Stimulated activated CD8-positive, alpha-beta memory T cell treated with anti-CD3 and anti-CD28 coated beads, Interleukin-15, amount 100 ng/mL, for 1 hour (primary cell): ENCODE measurements at places on chromosomes 3 and 15.

DNA sequence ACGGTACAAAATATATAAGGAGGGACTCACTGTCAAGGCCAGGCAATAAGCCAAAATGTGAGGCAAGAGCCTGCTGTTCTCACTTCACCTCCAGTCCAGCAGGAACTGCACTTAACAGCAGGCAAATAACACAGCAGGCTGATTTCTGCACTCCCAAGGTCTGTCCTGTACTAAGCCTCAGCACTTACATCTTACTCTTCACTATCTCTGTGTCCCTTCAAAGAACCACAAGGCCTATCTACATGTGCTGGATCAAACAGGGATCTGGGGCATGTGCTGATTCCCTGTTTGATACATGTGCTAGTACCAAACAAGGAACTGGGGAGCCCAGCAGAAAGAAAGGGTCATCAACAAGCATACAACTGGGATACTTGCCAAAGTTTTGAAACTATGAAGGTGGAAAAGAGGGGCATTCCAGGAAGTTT lies 22.2 kb downstream of the UACA start:
- no peak for DNase-seq

DNA sequence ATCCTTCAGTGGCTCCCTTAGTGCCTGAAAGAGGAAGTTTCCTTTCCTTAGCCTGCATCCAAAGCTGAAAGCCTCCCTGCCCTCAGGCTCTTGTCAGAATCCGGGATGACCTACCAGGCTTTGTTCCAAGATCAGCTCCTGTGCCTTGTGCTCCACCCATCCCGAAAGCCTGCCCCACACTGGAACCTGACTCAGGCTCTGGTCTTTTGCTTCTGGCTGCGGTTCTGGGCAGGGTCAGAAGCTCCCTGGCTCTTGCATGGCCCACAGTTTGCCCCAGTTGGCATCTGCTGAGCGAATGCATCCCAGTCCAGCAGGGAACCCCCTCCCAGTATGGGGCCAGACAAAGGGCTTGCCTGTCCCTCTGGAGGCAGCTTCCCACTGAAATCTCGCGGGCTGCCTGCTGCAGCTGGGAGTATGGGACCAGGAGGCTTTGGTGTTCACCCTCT lies 25.9 kb upstream of the KIF23 start:
- no peak for DNase-seq

- DNase-seq: no peak
Measured at GRCh38 chr15:38455092-38455491, 1.2 kb downstream of the FAM98B start.

GRCh38 chr3:139533781-139534454 lies 5.6 kb downstream of the RBP1 start:
- no peak for DNase-seq

DNA sequence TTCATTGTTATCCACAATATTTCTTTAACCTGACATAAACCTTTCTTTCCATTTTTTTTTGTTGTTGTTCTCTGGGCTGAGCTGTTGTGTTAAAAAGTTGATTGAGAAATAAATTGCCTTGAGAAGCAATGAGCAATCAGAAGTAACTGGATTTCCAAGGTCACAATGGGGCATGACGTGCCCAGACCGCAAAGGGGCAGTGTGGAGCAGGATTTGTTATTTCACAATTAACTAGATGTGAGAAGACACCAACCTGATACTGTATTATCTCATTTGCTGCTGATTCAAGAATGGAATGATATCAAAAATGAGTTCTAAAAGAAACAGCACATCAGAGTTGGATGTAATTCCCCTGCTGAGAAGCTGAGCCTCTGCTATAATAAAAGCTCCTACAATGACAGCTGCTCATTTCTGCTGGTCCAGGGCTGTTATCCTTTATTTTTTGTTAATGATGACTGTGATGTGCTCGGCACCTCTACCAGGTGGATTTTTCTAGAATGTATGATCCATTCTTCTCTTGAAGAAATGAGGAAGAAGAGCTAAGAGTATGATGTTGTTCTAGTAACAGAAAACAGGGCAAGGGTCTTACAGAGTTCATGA lies 28.1 kb downstream of the CPNE4 start:
- no peak for DNase-seq

DNA sequence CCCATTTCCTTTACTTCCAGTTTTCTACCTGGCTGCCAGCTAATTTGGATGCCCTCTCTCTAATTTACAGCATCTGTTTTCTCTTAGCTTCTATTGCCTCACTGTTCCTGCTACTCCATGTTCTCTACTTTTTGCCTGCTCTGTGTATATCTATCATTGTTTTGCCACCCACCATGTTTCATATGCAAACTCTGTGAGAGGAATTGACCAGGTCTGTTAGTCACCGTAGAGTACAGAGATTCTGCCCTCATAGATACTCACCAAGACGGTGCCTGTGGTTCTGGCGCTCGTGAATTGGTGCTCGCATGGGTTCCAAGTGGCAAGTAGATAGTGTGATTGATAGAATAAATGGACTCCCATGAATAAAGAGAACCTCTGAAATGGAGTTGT lies 288.8 kb downstream of the CNTN6 start:
- DNase-seq: no peak

- no peak for DNase-seq
Measured at GRCh38 chr15:52715411-52715810, 36.2 kb upstream of the ATOSA start.

DNA sequence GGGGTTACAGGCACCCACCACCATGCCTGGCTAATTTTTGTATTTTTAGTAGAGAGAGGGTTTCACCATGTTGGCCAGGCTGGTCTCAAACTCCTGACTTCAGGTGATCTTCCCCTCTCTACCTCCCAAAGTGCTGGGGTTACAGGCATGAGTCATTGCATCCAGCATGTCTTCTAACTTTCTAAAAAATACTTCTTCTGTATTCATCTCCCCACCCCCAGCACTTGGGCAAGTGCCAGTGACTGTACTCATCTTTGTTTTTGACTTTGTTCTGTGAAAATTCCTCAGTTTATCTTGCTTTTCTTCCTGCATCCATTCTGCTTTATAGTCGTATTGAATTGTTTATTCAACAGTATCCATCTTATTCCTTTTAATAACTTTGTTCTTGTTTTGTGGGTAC lies 47.6 kb downstream of the ARIH1 start:
- no peak for DNase-seq

DNA sequence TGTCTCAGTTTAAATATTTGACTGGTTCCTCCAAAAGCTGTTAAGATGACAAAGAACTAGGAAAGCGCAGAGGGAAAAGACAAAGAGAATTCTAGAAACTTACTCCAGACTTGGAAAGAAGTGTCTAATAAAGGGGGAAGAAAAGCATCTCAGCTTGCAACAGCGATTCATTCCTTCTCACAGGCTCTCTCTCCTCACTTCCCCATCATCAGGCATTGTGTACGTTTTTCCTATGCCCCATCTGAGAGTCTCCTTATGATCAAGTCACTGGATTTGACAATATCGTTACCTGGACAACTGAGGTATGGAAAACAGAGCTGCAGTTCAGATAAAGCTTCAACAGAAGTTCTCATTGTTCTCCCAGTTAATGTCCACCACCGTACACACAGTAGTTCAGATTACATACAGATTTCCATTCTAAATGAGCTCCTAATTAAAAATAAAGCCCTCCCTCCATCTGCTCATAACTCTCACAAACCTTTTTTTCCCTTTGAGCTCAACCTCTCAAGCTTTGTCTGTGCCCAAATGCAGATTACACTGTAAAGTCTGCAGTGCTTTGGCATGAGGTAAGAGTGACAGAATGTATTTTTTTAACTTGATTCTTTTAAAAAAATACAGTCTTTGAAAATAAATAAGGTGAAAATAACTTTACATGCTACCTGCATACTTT lies 254.4 kb upstream of the THBS1 start:
- DNase-seq: no peak

GRCh38 chr15:62605282-62605681 lies 437.3 kb upstream of the TPM1 start:
- DNase-seq: no peak

GRCh38 chr3:31980530-31981205 lies 394 bp downstream of the OSBPL10 start:
- DNase-seq: no peak

DNA sequence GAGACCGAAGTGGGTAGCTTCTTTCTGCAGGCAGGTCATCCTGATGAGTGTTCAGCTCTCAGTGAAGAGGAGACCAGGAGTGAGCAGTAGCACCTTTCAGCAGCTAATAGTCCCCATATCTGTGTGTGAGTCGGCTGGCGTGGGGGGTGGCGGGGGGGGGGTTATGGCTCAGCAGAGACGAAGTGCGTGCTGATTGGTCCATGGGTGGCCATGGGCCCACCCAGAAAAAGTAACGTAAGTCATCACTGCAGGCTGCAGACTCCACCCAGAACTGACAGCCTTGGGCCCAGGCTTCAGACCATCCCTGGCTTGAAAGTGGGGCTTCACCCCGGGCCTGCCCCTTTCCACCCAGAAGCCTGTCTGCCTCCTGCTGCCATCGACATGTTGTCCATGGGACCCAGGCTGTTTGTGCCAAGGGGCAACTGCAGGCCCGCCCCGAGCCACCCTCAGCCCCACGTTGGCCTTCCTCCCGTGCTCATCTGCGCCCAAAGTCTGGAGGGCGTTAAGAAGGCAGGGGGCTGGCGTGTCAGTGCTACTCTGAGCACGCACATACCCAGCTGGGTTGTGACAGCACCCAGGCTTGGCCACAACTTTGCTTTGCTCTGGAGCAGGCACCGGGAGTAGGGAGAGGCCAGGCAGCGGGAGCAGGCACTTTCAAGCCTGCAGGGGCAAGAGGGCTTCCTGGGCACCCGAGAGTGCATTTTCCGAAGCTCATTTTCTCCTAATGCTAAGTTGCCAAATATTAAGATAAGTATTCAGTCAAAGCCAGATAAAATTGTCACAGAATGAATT lies 511.7 kb upstream of the CDIN1 start:
- no peak for DNase-seq

- no peak for DNase-seq
Measured at GRCh38 chr15:88621789-88622604, 857 bp downstream of the AEN start.
